ENCODE measurements at places on chromosomes 1 and 21.

DNA sequence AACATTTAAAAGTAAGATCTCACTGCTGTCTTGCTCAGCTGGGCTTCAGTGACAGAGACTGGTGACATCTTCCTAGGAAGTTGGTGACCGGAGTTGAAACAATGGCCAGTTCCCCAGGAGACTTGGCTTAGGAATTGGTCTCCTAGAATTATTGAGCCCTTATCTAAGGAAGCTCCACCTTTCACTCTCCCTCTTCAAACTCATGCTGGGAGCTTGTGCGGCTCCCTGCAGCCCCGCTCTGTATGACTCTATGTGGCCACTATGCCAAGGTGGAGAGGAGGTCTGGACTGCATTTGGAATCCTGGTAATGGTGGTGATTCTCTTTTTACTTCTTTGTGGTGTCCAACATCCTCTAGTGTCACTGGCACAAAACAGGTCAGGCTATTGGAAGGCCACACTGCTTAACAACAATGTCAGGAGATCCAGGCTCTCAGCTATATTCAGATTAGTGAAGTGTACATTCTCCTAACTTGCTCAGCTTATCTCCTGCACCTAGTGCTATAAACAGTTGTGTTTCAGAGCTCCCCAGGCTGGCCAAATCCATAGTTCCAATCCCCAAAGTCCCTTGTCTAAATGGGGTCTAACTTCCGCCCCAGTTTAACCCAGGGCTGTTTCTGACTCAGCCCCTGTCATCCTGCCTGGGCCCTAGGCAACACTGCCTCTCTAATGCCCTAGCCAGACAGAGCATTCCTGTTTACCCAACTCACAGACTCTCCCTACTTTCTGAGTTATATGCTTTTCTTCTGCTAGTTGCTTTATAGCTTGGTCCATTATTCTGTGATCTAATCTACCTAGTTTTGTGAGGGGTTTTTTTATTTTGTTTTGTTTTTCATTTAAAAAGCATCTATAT is 18.3 kb downstream of the ATP2B4 start:
- H3K27ac ChIP-seq: peak overlapping the region; percentile 63
- no peaks in the 10 kb centered on the region for H3K27me3 ChIP-seq
- no peak overlapping the region for H3K4me3 ChIP-seq

- H3K27ac ChIP-seq: no peak overlapping the region
- H3K27me3 ChIP-seq: no peaks in the 10 kb centered on the region
- H3K36me3 ChIP-seq: peaks cover 21% of the 10 kb centered on the region
- no peak overlapping the region for H3K4me3 ChIP-seq
Observed at GRCh38 chr1:214328770-214329469, 48.0 kb downstream of the SMYD2 start.

DNA sequence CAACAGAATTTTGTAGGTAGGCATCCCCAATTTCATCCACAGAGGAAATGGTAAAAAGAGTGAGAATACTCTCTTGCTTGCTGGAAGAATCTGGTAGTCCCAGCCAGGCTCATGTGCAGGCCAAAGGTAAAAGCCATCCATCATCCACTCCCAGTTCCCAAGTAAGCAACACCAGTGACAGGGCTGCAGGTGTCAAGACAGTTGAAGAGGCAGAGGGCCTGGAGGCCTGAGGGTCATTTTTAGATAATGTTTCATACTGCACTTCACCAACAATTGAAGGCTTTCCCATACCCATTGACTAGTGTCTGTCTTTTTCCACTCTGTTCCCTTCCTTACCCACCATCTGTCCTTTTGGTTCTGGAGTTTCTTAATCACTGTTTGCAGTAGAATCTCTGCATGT is 141.7 kb upstream of the L1TD1 start:
- no peak overlapping the region for H3K4me3 ChIP-seq
- no peak for DNase-seq
- no peaks in the 10 kb centered on the region for H3K27me3 ChIP-seq
- H3K4me1 ChIP-seq: no peaks in the 10 kb centered on the region
- H3K36me3 ChIP-seq: no peaks in the 10 kb centered on the region

DNA sequence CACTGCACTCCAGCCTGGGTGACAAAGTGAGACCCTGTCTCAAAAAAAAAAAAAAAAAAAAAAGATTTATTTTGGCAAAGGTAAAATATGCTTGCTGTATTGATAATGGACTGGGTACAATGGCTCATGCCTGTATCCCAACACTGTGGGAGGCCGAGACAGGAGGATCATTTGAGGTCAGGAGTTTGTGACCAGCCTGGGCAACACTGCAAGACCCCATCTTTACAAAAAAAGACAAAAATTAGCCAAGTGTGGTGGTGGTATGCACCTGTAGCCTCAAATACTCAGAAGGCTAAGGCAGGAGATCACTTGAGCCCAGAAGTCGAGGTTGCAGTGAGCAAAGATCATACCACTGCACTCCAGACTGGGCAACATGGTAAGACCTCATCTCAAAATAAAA is 6.3 kb downstream of the SF3A3 start:
- no peaks in the 10 kb centered on the region for H3K27me3 ChIP-seq
- H3K4me1 ChIP-seq: no peaks in the 10 kb centered on the region
- peaks cover 88% of the 10 kb centered on the region for H3K36me3 ChIP-seq
- no peak overlapping the region for H3K27ac ChIP-seq
- DNase-seq: no peak

- H3K4me1 ChIP-seq: peaks cover 25% of the 10 kb centered on the region
- H3K36me3 ChIP-seq: peaks cover 6% of the 10 kb centered on the region
- no peaks in the 10 kb centered on the region for H3K27me3 ChIP-seq
- peak overlapping the region; percentile 88 for H3K4me3 ChIP-seq
- no peak overlapping the region for H3K27ac ChIP-seq
Observed at GRCh38 chr1:27873671-27874384, 1.5 kb downstream of the THEMIS2 start.

DNA sequence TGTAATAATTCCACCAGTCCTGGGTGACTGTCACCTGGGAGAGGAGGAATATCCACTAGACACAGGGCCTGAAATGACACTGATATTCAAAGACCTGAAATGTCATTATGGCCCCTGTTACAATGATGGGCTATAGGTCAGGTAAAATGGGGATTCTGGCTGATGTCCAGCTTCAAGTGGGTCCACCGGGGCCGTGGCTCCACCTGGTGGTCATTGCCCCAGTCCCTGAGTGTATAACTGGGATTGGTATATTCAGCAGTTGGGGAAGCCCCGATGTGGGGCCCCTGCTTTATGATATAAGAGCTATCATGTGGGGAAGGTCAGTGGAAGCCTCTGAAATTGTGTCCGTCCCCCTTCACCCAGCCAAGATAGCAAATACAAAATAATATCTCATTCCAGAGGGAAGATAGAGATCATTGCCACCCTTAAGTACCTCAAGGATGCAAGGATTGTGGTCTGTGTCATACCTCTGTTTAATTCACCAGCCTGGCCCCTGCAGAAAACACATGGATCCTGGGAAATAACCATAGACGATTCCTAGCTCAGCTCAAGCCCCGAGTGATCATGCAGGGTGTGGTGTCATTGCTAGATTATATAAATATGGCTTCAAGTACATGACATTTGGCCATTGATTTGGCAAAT is 19.4 kb downstream of the PLEKHO1 start:
- peak; percentile 69 for DNase-seq
- no peaks in the 10 kb centered on the region for H3K36me3 ChIP-seq
- H3K27ac ChIP-seq: no peak overlapping the region
- no peaks in the 10 kb centered on the region for H3K27me3 ChIP-seq
- H3K4me3 ChIP-seq: no peak overlapping the region

DNA sequence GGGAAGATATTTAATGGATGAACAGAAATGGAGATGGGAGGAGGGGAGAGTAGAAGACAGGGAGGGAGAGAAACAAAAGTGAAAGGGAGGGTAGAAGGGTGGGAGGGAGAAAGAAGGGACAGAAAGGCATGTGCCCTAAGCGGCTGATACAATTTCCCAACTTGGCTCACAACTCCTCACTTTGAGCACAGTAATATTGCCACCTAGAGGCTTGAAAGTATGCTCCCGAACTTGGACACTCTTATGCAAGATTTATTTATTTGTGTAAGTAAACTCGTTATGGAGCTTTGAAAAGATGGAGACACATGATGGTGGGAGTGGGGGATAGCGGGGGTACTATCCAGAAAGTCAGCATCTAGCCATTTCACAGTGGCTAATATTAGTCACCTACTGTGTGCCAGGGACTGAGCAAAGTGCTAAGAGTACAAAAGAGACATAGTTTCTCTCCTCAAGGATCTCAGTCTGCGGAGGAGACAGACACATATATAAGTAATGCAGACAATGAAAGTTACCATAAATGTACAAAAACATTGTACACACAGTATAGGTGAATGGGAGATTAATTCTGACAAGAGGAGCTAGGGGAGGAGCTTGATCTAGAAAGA is 189.7 kb downstream of the SEC16B start:
- no peaks in the 10 kb centered on the region for H3K36me3 ChIP-seq
- DNase-seq: peak; percentile 51
- no peak overlapping the region for H3K4me3 ChIP-seq
- peaks cover 11% of the 10 kb centered on the region for H3K27me3 ChIP-seq
- H3K27ac ChIP-seq: no peak overlapping the region

- H3K36me3 ChIP-seq: peaks cover 95% of the 10 kb centered on the region
- H3K4me1 ChIP-seq: peaks cover under 1% of the 10 kb centered on the region
- H3K27ac ChIP-seq: no peak overlapping the region
- no peaks in the 10 kb centered on the region for H3K27me3 ChIP-seq
- no peak for DNase-seq
Observed at GRCh38 chr1:43446881-43447835, 6.6 kb downstream of the HYI start.

GRCh38 chr1:180185281-180185680 is 30.6 kb downstream of the QSOX1 start:
- H3K27me3 ChIP-seq: no peaks in the 10 kb centered on the region
- no peak overlapping the region for H3K27ac ChIP-seq
- DNase-seq: no peak
- no peak overlapping the region for H3K4me3 ChIP-seq

DNA sequence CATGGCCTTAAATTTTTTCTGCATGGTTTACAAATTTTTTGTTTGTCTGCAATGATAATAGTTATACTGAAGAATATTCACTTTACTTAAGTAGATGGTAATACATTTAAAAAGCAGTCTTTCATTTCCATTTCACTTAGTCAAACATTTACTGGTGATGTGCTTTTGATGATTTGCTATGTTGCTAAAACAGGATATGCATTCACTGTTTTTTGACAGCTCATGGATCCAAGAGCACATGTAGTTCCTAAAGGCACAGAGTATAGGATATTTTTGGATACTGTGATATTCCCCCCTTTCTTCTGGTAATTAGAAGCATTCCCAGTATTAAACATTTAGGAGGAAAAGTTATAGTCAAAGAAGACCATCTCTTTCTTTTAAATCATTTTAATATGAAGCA is 45.9 kb downstream of the RAP1A start:
- DNase-seq: no peak
- no peak overlapping the region for H3K4me3 ChIP-seq
- no peaks in the 10 kb centered on the region for H3K4me1 ChIP-seq
- H3K27ac ChIP-seq: no peak overlapping the region
- no peaks in the 10 kb centered on the region for H3K36me3 ChIP-seq

- no peak overlapping the region for H3K27ac ChIP-seq
- H3K27me3 ChIP-seq: peaks cover 46% of the 10 kb centered on the region
- H3K36me3 ChIP-seq: no peaks in the 10 kb centered on the region
- no peak overlapping the region for H3K4me3 ChIP-seq
Observed at GRCh38 chr1:53465023-53465957, 6.1 kb downstream of the DMRTB1 start.

DNA sequence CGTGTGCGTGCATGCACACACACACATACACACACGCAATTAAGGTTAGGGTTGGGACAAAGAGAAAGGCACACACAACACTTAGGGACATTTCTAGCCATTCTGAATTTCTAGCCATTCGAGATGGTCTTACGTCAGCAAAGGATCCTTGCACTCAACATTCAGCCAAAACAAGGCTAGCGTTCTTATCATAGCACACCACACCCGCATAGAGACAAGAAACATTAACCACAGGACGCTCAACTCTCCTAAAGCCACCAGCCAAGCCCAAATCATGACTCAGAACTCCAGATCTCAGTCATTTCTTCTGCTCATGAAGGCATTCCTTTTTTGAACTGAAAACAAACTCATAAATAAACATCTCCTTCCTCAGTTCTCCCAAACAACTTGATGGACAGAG is 106.8 kb downstream of the LMO4 start:
- no peaks in the 10 kb centered on the region for H3K4me1 ChIP-seq
- H3K4me3 ChIP-seq: no peak overlapping the region
- peak; percentile 48 for DNase-seq
- H3K36me3 ChIP-seq: no peaks in the 10 kb centered on the region

DNA sequence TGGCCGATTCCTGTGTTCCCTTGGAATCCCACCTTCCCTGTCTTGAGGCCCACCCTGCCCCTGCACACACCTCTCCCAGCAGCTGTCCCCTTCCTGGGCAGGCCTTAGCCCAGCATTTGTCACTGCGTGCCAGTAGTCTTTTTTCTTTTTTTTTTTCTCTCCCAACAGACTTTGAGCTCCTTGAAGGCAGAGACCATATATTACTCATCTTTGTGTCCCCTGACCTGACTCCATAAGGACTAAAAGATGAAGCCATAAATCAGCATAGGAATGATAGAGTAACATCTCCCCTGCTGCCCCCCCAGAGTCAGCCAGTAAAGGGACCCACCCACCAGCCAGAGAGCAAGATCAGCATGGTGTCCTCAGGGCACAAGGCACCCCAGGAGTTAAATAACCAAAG is 27.4 kb downstream of the PIGM start:
- H3K4me3 ChIP-seq: no peak overlapping the region
- no peaks in the 10 kb centered on the region for H3K4me1 ChIP-seq
- no peaks in the 10 kb centered on the region for H3K36me3 ChIP-seq
- DNase-seq: no peak
- no peak overlapping the region for H3K27ac ChIP-seq
- no peaks in the 10 kb centered on the region for H3K27me3 ChIP-seq

DNA sequence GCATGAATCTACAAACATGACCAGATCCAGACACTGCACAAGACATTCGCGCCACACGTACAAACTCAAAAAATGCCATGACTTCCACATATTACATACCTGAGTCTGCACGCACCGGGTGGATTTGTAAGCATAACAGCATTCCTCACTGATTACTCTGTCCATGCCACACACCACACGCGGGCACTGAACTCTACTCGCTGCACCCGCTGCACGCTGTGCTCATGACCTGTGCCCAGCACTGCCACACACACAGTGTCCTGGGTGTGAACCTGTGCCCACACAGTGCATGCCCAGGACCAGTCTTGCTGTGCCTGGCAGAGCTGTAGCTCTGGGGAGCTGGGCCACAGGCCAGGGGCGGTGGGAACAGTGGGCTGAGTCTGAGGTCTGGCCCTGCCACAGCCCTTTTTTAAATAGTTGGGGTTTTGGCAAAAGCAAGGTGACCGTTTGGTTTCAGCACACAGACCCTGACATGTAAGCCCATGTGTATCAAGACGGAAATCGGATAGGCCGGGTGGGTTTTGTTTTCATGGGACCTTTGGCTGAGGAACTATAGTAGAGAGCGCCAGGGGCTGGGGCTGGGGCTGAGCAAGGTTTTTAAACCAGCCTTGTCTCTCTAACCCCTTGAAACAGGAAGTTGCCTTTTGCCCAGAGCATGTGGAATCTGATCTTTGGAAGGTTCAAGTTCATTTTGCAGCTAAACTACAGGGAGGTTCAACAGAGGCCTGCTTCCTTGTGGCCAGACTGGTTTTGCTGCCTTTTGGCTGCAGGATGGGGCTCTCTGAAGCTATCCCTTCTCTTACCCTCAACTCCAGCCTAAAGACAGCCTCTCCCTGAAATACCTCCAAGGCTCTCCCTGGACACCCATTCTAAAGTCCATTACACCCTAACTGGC is 12.3 kb upstream of the GOLT1A start:
- no peak overlapping the region for H3K27ac ChIP-seq
- peaks cover 3% of the 10 kb centered on the region for H3K4me1 ChIP-seq
- DNase-seq: no peak
- H3K4me3 ChIP-seq: no peak overlapping the region
- H3K27me3 ChIP-seq: peaks cover 16% of the 10 kb centered on the region

GRCh38 chr1:33634806-33635205 is 162.4 kb downstream of the ZSCAN20 start:
- no peak overlapping the region for H3K27ac ChIP-seq
- H3K4me1 ChIP-seq: no peaks in the 10 kb centered on the region
- no peak for DNase-seq
